Hypothalamus (tissue), 51 donors: ENCODE measurements at places on chromosomes 1 and 21.
A peak's percentile ranks its signal among the peaks of the same experiment; 100 is the strongest.

GRCh38 chr1:38296047-38296446, 249.5 kb upstream of the POU3F1 start:
- DNase-seq, result no peak

- no peak for DNase-seq
Observed at GRCh38 chr1:118815909-118816308, 172.2 kb downstream of the TBX15 start.

- peak; percentile 17 for DNase-seq
Observed at GRCh38 chr1:204431310-204432184, 19.9 kb upstream of the PPP1R15B start.

GRCh38 chr1:229131243-229132105, 139.4 kb upstream of the RAB4A start:
- no peak for DNase-seq

DNA sequence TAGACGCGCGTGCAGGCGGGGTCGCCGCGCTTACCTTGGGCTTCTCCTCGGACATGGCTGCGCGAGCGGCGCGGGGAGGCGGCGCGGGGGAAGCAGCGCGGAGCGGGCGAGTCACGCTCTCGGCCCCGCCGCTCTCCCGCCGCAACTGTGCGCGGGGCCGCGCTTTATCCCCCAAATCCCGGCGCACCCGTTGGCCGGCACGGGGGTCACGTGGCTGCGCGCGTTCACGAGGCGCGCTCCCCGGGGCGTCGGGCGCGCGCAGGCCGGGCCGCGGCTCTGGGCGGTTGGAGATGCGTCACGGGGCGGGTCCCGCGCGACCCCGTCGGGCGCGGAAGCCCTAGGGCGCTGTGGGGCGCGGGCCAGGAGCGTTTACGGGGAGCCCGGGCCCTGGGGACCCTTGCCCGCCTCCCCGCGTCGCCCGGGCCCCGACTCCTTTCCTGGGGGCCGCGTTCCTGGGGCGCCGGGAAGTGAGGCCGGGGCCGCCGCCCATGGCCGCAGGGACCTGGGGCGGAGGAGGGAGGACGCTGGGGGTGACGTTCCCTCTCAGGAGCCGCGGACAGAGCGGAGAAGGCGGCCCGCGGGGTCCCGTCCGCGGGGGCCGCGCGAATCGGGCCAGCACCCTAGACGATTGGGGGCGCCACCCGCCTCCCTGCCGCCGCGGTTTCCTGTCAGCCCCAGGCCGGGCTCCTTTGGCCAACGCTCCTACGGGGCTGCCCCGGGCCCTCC, at the start of gene SUMO3:
Gene SUMO3 (minus strand): TSS at position 149 of the 726 bp plus-strand sequence. CDS start 94 bp downstream, at position 55.
- no peak for DNase-seq

GRCh38 chr1:227906550-227907071, 41.1 kb downstream of the WNT9A start:
- no peak for DNase-seq

DNA sequence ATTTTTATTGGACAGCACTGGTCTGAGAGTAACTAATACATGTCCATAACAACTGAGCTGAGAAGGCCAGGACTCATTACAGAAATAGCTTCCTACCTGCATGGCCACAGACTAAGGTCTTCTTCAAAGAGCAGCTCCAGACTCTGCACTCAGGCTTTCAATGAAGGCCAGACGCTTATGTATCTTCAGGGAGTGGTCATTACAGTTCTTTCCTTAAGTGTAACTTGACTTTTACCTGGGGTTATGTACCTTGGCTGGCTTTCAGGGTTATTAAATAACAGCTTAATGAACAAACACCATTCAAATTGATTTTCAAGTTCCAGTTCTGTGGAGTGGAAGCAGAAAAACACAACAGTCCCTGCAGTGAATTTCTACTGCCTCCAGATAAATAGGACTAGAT, 23.8 kb upstream of the SLC22A15 start:
- DNase-seq, result no peak

DNA sequence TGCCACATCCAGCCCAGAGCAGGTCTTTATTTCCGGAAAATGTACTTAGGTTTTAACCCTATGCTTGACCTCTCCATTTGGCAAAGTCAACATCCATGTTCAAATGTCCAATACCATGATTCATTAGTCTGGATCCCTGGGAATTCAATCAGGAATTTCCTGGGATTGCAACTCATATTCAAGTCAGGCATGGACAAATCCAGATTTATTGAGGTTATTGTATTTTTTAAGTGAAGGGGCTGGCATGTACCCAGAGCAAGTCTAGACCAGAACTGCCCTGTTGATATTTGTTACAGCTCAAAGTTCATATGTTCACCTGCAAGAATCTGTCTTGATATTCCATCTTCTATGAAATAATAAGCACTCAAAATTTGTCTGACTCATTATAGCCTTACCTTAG, 521.1 kb downstream of the ADGRL2 start:
- no peak for DNase-seq

- DNase-seq, result no peak
Observed at GRCh38 chr1:56916630-56917029, 49.2 kb downstream of the C8B start.

GRCh38 chr21:45872902-45873301, 108.7 kb upstream of the COL6A1 start:
- no peak for DNase-seq
